ENCODE measurements at places on chromosomes 3 and 15.
A peak's percentile ranks its signal among the peaks of the same experiment; 100 is the strongest.

GRCh38 chr15:72483279-72483678 lies 9.1 kb downstream of the ARIH1 start:
- no peak for DNase-seq

GRCh38 chr3:73419179-73419803 lies 205.4 kb downstream of the PDZRN3 start:
- no peak for DNase-seq

DNA sequence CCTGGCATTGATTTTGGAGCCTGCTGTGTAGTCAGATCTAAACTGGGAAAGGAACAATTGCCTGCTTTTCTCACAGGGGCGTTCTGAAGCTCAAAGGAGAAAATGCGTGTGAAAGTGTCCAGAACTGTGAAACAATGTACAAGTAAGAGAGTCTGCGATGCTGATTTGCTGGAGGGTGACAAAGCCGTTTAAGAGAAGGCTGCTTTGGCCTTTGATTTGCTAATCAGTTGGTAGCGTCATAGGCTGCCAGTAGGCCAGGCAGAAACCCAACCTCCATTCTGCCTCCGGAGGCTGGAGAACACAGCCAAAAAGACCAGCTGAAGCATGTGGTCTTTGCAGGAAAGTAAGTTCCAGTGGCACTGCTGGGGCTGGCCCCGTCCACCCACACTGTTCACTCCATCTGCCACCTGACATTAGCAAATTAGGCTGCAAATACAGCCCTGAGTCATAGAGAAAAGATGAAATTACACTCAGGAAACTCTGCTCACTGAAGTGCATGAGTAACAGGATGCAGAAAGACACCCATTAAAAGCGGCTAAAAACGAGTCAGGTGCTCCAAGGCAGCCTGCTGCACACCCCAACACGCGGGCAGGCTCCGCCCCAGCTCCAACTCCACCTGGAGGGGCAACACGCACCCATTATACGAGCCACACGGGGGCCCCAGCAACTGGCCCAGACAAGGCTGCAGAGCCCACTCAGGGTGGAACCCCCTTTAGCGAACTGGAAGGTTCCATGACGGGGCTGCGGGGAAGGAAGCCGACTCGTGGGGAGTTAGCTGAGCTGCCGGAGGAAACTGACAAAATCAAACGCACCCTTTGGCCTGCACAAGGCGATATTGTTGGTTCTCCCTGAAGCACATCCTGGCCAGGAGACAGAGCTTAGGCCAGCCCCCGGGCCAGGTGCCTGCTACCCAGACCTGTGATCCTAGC lies 31.6 kb downstream of the ZDHHC19 start:
- DNase-seq: peak; percentile 70

GRCh38 chr3:169668072-169668956 lies 4.8 kb upstream of the MECOM start:
- DNase-seq: no peak

- no peak for DNase-seq
These were observed 71.9 kb downstream of the SSR3 start for GRCh38 chr3:156483002-156483401.

DNA sequence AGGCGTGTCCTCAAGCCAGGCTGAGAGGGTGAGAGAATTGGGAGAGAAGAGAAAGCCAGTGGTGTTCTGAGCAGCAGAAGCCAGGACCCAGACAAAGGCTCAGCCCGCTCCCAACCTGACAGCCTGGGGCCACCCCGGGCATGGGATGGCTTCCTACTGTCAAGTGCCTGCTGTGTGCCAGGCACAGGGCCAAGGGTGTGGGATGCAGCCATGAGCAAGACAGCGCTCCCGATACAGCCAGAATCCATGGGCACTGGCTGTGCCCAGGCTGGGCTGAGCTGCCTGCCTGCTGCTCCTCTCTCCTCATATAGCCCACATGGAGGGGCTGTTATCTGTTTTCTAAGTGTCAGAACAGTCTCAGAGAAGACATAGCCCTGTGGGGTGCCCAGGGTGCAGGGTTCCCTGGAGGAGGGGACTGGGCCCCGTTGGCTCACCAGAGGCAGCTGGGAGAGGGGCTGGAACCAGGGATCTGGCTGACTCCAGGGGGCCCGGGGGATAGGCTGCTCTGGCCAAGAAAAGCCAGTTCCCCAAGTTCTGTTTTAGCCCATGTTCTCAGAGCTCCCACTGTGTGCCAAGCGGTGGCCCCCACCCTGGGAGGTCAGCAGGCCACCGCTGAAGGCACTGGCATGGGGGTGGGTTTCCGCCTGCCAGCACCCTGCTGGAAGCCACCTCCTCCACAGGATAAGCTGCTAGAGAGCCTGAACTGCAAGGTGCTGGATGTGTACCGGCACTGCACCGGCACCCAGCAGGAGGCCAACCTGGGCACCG lies 39.0 kb downstream of the CFAP100 start:
- no peak for DNase-seq

- DNase-seq: no peak
These were observed 379.3 kb downstream of the NTRK3 start for GRCh38 chr15:87877114-87877810.

DNA sequence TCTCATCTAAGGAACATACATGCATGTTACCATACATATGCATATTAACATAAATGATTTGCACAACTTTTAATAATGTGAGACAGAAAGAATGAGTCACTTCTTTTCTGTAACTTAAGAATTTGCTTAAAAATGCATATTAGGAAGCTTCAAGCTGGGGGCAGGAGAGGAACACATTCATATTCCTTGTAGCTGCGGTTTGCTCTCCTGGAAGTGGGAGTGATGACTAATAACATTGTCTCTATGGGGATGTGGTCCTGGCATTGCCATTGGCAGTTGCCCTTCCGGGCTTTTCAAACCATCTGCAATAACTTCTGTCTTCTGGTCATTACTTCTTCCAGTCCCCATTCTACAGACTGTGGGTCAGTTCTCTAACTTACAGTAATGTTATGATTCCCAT lies 15.6 kb downstream of the CHST2 start:
- DNase-seq: no peak

GRCh38 chr15:73753250-73754130 lies at the start of gene INSYN1:
Gene INSYN1 (minus strand): TSS chr15:73753351. CDS start chr15:73751130, 2,221 bp downstream.
- DNase-seq: no peak

- no peak for DNase-seq
These were observed 216.4 kb downstream of the TLE3 start for GRCh38 chr15:69881302-69881670.

- DNase-seq: no peak
These were observed 612.9 kb downstream of the ROBO1 start for GRCh38 chr3:79154865-79155264.

- DNase-seq: no peak
These were observed 10.4 kb downstream of the SPTBN5 start for GRCh38 chr15:41883484-41883825.

- peak; percentile 1 for DNase-seq
These were observed 412 bp upstream of the CTXN2 start for GRCh38 chr15:48190932-48191573.
